Stimulated activated CD8-positive, alpha-beta memory T cell treated with anti-CD3 and anti-CD28 coated beads, Interleukin-15, amount 100 ng/mL, for 1 hour (primary cell): ENCODE measurements at places on chromosomes 2 and 18.

DNA sequence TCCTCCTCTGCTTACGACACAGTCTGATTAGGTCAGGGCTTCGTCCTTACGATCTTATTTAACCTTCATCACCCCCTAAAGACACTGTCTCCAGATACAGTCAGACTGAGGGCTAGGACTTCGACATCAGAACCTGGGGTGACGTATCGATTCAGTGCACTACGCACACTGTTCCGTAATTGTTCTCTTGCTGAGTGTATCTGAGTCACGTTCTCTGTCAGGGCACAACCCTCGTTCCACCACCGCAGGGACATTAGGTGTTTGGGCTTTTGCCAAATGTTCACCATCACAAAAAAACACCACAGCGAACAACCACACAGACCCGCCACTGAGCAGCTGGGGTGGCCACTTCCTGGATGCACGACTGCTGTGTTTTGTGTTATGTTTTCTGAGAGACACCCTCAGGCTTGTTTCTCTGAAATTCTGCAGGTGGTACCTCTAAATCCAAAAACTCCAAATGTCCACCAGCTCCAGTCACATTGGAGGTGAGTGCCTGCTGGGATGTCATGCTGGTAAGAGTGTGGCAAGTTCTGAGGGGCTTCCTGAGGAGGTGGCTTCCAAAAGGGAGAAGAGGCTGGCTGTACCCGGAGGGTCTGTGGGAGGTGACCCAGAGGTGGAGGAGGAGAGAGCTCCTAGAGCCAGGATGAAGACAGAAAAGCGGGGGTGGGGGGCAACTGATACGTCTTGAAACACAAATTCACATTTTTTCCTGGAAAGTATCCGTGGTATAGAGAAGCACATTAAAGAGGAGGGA lies 66.6 kb downstream of the ADNP2 start:
- DNase-seq: peak; percentile 13

DNA sequence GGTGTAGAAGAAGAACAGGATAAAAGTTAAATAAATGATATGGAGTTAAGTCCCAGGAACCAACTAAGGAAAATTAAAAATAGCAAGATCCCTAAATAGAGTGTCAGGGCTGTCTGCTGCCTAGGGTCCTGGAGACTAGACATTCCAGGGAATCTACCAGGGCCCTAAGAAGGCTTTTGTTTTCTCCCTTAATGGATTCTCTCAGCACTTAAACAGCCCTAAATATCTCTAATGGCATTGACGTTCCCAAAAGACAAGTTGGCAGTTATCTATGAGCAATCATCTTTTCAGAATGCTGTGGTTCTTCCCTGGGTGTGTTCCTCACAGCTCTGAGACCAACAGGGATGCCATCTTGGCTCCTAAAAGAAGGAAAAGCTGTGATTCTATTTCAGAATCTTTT lies 616.3 kb downstream of the EPHA4 start:
- DNase-seq: no peak

DNA sequence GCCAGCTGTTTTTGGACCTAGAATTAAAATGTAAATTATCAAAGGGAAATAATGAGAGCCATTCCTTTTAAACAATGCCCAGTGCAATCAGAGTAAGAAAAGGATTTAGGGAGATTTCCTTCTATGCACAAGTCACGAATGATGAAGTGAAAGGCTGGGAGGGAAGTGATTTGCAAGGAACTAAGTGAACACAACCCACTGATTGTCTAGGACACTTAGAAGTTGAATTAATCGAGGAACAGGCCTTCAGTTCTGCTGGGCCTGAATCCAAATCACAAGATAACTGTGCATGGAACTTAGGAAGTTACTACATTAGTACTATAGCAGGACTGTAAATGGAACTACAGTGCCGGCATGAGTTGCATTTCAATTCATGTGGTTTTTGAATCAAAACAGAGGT lies 17.7 kb downstream of the MAP2 start:
- DNase-seq: no peak

DNA sequence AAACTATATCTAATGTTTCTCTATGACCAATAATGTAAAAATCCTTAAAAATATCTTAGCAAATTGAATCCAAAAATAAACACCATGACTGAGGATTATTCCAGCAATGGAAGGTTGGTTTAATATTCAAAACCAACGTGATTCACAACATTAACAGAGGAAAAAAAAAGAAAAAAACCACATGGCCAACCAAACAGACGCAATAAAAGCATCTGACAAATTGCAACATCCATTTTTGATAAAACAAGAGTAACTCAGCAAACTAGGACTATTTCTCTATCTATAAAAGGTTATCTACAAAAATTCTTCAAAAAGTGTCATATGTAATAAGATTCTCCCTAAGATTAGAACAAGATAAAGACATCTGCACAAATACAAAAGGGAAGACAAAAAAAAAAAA lies 28.9 kb downstream of the PPP3R1 start:
- no peak for DNase-seq

- no peak for DNase-seq
Observed at GRCh38 chr18:6737833-6738232, 8.3 kb downstream of the ARHGAP28 start.

DNA sequence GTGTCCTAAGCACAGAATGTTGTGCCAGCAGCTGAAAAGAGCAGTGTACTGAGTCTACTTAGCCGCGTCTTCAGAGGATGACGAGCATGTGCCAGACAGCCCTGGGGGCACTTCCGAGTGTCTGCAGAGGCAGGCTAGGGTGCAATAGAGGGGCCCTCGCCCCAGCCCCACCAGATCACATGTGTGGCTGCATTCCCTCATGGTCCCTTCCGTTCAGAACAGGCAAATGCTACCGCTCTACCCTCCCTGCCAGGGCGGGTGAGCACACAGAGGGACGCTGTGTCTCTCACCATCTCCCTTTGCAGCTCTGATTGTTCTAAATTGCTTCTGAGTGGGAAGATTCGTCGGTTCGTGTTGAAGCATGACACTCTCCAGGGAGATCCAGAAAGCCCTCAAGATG lies 212.2 kb upstream of the RAB12 start:
- no peak for DNase-seq

- no peak for DNase-seq
Observed at GRCh38 chr2:179277429-179278196, 13.0 kb upstream of the SESTD1 start.

DNA sequence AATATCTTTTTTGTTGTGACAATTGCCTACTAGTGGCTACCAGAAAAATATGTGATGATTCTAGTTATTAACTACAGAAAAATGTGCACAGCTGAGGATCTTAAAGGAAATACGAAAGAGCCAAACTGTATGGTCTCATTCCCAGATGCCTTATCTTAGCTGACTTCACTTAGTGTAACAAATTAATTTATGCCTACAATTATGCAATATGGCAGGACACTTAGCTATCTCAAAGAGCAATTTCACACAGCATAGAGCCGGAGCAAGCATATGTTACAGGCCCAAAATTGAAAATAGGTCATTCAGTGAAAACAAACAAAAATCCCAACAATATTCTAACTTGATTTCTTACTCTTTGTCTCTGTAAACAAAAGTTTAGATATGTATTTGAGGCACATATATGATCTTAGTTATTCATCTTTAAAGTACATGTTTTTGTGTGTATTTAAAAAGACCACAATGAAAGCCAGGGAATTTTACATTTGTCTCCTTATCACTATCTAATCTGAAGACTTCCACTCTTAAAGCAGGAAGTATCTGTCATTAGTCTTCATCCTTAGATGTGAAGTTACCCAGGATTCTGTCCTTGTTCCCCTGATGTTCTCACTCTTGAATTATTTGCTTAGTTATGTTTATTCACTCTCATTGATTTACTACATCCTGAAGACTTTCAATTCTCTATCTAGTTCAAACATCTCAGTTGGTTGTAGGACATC lies 1579.0 kb upstream of the NXPH2 start:
- DNase-seq: no peak
